Hematopoietic multipotent progenitor cell treated with erythropoietin and hydrocortisone succinate and interleukin-3 and kit ligand, for 6 days (in vitro differentiated cells): ENCODE measurements at places on chromosomes 3 and 15.

GRCh38 chr3:24242012-24242698 lies 252.5 kb downstream of the THRB start:
- DNase-seq = no peak

- no peak for DNase-seq
Observed at GRCh38 chr15:97420130-97420529, 540.4 kb upstream of the ARRDC4 start.

- no peak for DNase-seq
Observed at GRCh38 chr3:184531626-184532280, 29.8 kb upstream of the EPHB3 start.

DNA sequence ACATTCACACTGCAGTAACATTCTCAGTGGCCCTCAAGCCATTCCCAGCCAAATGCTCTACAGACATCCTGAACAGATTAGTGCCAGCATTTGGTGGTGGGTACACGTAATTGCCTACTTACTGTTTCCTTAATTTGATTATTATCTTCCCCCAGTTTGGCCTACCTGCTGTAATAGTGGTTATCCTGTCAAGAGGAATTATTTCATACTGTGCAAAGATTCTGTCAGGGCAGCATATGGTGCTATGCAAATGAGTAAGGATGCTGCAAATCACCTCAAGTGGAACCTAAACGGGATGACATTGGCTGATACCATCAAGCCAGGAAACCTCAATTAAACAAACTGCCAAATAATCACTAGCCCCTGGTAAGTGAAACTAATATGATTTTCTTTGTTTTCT lies 88.7 kb downstream of the SEMA6D start:
- no peak for DNase-seq

GRCh38 chr3:35065891-35066290 lies 573.4 kb upstream of the ARPP21 start:
- no peak for DNase-seq

GRCh38 chr3:5498981-5499380 lies 311.5 kb downstream of the EDEM1 start:
- DNase-seq = no peak
